IPS DF 6.9 (cell line): ENCODE measurements at places on chromosomes 1 and 21.

DNA sequence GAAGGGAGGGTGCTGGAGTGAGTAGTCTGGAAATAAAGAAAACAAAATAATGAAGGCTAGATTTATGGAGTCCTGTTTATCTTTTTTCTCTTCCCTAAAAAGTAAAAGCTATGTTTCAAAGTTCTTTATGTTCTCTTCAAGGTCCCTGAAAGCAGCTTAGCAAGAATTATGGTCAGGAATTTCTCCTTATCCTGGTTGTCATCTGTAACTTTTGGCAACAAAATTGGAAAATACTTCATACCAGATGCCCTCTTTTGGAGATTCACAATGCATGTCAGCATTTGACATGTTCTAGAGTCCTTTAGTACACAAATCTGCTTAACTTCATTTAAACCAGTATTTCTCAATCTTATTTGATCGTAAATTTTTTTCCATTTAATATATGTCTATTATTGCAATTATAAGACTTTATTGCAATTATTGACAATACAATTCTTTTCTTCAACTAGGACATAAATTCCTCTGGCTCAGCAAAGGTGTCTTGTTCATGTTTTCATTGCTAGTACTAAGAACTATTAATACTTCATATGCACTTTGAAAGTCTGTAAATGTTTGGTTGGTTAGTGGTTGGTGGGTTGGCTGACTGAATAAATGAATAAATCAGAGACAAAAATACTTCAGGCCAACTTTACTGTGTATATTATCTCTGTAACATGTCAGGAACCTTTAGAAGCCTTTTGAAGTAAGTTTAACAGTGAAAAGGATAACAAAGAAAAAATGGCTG lies 101.5 kb downstream of the ATP1B1 start:
- DNase-seq = no peak

DNA sequence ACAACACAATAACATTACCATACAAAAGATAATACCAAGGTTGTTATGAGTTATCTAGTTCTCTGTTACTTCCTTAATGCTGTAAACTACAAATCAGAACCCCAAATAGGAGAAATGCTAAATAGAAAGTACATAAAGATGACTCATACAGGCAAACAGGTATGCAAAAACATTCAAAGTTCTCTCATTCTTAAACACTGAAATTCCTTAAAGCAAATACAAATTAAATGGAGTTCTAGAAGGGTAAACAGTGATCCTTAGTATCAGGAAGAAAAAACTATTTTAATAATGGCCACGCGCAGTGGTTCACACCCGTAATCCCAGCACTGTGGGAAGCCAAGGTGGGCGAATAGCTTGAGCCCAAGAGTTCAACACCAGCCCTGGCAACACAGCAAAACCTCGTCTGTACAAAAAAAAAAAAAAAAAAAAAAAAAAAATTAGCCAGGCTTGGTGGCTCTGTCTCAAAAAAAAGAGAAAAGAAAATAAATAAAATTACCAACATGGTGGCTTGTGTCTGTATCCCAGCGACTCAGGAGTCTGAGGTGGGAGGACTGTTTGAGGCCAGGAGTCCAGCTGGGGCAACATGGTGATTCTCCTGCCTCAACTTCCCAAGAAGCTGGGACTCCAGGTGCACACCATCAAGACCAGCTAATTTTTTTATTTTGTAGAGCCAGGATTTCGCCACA lies 17.5 kb downstream of the FBXO42 start:
- DNase-seq = no peak

DNA sequence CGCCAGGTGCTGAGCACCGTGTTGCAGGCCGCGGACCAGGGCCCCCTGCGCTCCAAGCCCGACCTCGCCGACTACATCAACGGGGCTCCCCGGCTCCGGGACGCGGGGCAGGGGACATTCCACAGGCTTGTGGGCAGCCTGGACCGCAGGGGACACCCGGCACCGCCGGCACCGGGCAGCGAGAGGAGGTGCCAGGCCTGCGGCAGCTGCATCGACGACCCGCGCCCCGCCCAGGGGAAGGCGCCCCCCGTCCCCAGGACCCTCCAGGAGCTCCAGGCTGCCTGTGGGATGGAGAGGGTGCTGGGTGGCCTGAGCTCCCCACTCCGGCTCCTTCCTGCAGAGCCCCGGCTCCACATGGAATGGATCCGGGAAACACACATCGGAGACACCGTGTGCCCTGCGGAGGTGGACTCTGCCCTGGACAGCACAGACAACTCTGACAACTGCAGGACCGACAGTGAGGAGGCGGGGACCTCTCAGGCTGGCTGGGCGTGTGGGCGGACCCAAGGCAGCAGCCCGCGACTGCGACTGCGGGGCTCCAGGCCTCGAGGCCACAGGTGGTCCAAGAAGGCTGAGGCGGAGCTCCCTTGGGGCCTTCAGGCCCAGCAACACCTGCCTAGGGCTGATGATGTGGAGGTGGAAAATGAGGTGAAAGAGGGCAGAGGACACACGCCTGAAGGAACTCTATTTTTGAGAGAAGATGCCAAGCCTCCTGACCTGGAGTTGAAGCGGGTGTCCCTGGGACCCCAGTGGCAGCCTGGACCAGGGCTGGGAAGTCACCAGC lies 22.8 kb downstream of the KIAA1614 start:
- DNase-seq = no peak

DNA sequence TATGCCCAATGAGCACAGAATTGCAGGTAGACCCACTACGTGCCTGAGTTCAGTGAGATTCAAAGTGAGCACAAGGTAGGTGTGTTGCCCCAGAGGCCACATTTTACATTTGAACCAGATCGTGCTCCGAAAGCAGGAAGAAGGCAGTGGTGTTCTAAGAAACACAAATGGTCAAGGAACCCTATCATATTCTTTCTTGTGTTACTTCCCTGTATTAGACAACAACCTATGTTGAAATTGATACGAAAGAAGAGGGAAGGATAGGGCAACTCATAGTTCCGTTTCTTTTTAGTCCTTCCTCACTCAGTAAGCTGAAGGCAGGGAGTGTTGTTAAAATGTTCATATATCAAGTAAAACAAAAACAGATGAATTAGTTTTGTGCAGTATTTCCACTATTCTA lies 33.9 kb downstream of the OLFML2B start:
- DNase-seq = no peak

DNA sequence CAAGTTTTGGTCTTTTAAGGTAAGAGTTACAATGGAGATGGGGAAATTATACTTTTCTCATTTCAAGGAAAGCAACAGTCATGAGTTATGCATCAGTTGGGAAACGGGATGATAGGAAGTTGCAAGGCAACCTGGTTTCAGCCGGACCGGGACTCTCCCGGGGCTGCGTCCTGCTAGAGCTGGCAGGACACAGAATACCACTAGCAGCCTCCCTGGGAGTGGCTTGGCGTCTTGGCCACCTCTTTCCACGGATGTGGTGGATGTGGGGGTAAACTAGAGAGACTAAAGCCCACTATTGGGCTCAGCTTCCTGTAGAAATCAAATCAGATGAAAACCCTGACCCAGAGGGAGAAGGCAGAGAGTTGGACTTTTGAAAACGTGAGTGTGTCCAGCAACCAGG lies 71.9 kb downstream of the ADARB1 start:
- DNase-seq = no peak

DNA sequence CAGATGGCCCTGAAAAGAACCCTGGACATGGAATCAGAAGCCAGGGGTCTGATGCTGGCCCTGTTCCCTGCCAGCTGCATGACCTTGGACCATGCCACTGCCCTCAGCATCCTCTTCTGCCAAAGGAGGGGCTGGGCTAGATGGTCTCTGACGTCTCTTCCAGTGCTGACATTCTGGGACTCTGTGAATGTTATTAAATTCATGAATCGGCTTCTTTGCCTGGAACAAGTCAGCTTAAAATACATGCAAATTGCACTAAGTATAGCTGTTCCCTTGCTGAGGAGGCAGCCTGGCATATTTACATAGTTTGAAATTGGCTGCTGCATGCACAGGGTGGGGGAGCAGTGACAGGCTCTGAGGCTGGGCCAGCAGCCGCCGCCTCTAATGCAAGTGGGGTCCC lies 23.8 kb downstream of the KCNA2 start:
- DNase-seq = no peak

DNA sequence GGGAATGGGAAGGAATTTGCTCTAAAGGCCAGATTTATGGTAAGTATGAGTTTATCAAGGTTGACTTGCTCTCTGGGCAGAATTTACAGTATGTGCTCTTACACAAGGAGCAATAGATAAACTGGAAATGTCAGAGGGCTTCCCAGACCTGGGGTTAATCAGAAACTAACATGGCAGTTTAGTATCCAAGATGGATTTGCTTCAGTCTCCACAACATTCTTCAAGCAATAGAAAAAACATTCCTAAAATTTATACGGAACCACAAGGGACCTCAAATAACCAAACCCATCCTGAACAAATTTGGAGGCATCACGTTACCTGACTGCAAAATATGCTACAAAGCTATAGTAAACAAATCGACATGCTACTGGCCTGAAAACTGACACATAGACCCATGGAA lies 606.7 kb upstream of the CHRM3 start:
- DNase-seq = no peak

GRCh38 chr1:180254854-180255253 lies 24.8 kb downstream of the LHX4 start:
- DNase-seq = no peak
